ENCODE measurements at places on chromosomes 3 and 15.
A peak's percentile ranks its signal among the peaks of the same experiment; 100 is the strongest.

DNA sequence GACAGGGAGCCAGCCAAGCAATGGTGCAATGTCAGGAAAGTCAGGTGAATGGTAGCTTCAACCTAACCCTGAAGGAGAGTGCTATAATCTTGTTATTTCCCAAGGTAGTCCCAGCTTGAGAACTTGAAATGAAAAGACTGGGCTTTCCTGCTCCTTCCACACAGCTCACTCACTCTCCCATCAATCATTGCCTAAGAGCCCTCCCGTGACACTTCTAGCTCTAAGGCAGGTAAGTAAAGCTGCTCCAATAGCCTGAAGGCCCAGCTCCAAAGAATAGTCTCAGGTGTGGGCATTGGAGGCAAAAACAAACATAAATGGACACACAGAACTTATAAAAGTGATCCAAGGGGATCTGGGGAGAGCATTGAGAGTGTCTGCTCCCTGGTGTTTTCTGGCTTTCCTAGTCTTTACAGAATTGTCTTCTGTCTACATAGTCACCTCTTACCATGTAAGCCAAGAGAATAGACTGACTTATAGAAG, 63.1 kb upstream of the TBC1D5 start:
- DNase-seq = no peak

DNA sequence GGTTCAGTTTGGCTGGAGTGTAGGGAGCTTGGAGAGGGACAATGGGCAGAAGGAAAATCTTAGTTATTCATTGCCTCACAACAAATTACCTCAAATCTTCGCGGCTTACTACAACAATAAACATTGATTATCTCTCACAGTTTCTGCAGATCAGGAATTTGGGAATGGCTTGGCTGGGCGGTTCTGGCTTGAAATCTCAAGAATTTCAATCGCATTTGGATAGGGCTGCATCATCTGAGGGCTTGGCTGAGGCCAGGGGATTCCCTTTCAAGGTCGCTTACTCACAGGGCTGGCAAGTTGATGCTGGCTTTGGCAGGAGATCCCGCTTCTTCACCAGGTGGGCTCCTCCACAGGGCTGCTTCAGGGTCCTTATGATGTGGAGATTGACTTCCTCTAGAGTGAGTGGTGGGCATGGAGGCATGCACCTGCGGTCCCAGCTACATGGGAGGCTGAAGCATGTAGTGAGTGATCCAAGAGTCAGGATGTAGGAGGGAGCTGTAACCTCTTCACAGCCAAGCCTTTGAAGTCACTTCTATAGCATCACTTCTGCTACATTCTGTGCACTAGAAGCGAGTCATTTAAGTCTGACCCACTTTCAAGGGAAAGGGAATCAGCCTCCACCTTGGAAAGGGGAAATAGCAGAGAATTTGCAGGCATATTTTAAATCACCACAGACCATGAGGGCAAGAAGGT, 63.1 kb downstream of the CDC25A start:
- no peak for DNase-seq

DNA sequence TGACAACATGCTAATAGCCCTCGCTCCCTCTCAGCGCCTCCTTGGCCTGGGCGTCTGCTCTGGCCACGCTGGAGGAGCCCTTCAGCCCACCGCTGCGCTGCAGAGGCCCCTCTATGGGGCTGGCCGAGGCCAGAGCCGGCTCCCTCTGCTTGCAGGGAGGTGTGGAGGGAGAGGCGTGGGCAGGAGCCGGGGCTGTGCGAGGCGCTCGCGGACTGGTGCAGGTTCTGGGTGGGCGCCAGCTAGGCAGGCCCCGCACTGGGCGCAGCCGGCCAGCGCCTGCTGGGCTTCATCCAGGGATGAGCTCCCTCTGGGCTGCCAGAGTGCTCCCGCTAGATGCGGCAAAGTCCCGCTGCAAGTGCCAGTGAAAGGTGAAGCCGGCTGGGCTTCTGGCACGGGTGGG, 21.0 kb upstream of the DNAJC13 start:
- no peak for DNase-seq

DNA sequence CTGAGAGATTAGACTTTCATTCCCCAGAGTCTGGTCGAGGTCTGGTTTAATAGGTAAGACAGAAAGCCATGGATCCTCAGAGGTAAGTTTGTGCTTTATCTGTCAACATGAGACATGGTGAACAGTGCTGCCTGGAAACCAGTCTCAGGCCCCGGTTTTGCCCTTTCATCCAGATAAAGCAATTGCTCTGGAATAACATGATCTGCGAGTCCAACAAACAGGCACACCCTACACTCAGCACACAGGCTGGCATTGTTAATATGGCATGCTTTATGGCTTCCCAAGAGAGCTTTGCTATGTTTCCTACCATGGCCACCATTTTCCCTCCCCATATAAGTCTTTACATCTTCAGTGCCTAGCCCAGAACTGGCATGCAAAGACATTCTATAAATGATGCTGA, 30.1 kb upstream of the MNS1 start:
- DNase-seq = no peak

DNA sequence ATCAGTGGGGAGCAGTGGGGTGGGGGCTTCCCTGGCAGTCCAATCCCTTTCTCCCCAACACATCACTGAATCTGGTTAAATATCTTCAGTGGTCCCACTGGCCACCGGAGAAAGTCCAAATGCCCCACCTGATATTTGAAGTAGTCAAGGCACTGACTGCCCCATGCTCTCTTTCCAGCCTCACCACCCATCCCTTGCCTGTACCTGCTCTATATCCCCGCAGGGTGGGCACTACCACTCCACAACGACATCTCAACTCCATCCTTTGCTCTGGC, 101.7 kb downstream of the DAPK2 start:
- no peak for DNase-seq

DNA sequence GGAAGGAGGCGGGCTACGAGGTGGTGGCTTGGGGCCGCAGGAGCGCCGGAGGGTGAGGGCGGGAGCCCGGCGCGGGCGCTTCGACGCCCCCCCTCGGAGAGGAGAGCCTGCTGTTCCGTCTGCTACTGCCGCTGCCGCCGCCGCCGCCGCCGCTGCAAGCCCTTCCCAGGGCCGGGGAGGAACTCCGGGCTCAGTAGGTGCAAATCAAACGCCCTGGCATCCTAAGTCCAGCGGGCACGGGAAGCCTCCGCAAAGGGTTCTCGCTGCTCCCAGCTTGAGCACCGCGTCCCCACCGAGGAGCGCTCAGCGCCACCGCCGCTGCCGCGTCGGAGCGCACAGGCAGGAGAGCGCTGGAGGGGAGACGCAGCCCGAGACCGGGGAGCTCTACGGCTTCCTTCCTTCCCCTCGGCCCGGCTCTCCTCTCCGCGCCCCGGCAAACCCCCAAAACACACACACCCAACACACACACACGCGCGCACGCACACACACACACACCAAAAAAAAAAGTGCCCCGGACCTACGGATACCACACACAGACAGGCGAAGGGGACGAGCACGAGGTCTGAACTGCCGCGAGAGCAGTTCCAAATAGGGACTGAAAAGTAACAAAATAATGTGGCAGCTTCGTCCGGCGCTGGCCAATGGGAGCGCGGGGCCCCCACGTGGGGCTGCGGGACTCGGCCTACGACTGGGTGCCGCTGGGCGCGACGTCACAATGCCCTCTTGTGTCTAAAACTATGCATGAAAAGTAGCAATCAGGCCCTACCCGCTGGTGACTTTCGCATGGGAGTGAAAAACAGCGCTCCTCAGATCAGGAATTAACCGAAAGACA, at the start of gene TLE3:
TSS of gene TLE3 (minus strand) at position 597 of the 832 bp plus-strand sequence. CDS start 1,119 bp downstream, outside the sequence.
- DNase-seq = peak; percentile 98

DNA sequence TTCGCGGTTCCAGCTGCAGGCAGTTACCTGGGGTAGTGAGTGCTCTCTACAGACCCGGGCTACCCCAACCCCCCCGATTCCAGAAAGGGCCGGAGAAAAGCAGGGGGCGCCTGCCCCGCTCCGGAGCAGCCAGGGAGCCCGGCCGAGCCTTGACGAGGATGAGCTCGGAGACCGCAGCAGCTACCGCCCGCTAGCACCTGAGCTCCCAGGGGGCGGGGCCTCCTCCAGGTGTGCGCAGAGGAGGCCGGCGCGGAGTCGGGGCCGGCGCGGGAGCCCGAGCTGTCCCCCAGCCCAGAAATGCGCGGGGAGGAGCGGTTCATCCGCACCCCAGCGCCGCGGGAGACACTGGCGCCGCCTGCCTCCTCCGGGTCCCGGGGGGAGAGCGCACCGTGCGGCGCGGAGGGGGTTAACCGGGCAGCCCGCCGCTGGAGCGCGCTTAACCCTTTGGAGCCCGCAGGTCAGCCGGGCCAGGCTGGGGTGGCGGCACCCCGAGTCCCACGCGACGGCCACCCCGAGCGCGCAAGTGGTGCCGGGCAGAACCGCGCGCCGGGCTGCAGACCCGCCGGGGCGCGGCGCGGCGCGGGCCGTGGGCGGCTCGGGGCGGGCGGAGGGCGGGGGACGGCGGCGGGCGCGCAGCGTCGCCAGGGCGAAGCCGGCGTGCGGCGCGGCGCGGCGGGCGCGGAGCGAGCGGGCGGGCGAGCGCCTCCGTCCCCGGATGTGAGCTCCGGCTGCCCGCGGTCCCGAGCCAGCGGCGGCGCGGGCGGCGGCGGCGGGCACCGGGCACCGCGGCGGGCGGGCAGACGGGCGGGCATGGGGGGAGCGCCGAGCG, at the start of gene CACNA1D:
TSS of gene CACNA1D (plus strand) at position 649 of the 829 bp plus-strand sequence. CDS start 556 bp downstream, outside the sequence.
- peak; percentile 65 for DNase-seq

- DNase-seq = no peak
These were observed 53.6 kb downstream of the MAP3K13 start for GRCh38 chr3:185416513-185416912.

GRCh38 chr15:27324886-27325615, 354.1 kb downstream of the GABRG3 start:
- no peak for DNase-seq

GRCh38 chr3:71127052-71127831, 456.3 kb downstream of the FOXP1 start:
- DNase-seq = no peak

DNA sequence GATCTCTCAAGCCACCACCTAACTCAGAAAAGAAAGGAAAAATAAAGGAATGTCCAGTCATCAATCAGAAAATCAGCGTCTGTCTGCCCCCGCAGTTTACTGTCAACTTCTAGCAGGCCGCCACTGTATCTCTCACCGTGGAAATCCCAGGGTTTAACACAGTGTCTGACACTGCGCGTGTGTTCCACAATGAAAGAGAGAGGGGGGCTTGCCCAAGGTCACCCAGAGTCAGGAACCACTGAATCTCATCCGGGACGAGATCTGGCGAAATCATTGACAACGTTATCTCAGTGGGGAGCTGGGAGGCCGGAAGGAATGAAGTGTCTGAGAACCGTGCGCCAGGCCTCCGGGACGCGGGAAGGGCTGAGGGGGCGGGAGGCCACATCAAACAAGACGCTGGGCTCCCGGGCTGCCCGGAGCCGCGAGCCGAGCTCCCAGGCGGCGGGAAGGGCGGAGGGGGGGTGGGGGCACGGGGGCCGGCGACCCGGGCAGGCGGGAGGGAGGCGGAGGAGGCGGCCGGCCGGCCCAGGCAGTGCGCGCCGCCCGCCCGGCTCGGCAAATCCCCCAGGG, 2.2 kb upstream of the HES1 start:
- DNase-seq = peak; percentile 76

DNA sequence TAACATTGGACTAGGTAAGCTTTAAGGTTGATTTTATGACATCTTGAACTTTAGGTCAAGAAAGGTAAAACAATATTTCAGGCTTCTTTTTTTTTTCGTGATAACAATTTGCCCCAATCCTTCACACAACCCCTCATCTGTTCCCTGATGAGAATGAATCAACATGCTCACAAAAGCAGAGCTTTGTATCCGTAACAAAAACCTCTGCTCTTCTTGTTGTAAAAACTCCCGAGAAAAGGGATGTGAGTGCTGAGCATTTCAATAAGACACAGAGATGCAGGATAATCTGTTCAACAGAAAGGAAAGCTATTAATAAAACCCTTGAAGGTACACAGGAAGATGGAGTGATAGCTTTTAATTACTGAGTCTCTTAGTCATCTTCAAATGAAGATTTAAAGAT, 94.3 kb downstream of the RAD18 start:
- no peak for DNase-seq

DNA sequence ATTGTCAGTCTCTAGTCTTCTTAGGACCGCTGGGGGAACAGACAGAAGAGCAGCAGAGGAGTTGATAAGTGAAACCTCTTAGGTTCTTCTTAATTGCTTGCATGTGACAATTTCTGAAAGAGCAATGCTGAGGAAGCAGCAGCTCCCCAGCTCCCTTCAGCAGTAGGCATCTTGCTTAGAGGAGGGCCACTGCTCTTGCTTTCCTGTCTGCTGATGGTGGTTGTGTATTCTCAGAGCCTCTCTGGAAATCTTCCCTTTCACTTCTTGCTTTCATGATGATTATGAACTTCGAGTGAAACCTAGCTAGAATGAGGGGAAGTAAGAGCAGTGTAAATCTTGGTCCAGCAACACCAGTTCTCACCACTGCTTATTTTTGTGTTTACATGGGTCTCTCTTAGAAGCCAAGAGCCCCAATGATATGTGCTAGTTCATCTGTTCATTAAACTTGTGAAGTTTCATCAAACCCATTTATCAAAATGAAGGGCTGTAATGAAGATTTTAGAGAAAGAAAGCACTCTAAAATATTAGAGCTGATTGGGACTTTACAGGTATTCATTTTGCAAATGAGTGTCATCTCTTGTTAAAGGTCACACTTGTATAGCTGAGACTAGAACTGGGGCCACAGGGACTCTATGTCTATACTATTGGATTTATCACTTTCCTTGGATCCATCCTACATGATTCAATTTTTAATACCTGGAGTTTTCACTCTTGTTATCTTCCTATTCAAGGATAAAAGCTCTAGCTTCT, 246.7 kb downstream of the LPP start:
- no peak for DNase-seq

GRCh38 chr3:101478980-101479379, 34.0 kb downstream of the SENP7 start:
- no peak for DNase-seq

- no peak for DNase-seq
These were observed 188.6 kb downstream of the SHQ1 start for GRCh38 chr3:72659596-72659995.

GRCh38 chr3:63092515-63092914, 185.6 kb upstream of the SYNPR start:
- no peak for DNase-seq

DNA sequence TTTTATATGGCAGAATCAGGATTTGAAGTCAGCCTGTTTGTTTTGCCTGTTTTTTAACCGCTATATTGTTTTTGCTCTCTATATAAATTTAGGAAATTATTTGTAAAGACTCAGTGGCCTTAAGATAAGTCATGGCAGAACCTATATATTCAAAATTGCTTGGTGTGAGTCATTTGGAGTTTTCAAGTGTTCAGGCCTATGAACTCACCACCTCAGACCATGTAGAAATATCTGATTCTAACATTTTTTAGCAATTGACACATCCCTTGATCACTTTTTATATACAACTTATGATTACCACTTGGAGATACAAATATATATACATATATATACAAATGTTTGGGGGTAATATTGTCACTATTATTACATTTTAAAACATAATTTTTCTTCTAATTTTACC, 95.7 kb downstream of the VGLL3 start:
- DNase-seq = no peak

DNA sequence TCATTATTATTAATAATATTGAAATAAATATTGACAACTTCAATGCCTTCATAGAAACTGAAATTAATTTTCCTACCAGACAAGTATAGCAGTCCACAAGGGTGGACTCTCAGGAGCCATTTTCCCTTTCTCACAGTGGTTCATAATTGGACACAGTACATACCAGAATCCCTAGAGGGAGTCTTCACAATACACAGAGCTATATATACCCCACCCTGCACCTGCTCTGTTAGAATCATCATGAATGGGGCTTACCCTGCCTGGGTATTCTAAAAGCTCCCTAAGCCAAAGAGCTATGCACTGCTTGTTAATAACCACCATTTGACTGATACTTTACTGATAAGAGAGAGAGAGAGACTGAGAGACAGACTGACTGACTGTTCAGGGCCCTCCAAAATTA, 134.9 kb downstream of the FEZF2 start:
- no peak for DNase-seq
